CD4-positive, CD25-positive, alpha-beta regulatory T cell (primary cell): ENCODE measurements at places on chromosomes 12 and 14.

DNA sequence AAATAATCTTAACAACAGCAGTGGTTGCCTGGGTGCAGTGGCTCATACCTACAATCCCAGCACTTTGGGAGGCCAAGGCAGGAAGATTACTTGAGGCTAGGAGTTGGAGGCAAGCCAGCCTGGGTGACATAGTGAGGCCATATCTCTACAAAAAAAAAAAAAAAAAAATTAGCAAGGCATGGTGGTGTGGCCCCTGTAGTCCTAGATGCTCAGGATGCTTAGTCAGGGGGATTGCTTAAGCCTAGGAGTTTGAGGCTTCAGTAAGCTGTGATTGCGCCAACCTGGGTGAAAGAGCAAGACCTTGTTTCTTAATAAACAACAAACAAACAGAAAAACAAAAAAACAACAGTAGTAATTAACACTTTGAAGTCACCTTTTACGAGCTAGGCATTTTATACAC is 642 bp upstream of the ACSM4 start:
- no peak for DNase-seq

GRCh38 chr12:65463611-65464010 is 185.1 kb downstream of the MSRB3 start:
- DNase-seq, result no peak

DNA sequence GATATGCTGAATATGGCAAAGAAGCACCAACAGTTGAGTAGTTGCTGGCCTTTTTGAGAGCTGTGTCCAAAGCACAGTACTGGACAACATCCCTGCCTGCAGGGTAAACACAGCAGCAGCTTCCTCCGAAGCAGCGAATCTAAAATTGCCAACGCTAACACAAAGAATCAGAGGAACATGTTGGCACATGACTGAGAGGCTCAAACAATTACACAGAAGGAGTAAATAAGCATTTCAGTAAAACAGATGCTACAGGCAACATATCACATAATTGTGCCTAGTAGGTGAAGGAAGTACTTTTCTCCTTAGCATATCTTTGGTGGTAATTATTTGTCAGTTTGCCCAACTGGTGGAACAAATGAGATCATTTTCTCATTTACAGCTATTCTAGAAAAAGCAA is 52.1 kb downstream of the KICS2 start:
- DNase-seq, result no peak

DNA sequence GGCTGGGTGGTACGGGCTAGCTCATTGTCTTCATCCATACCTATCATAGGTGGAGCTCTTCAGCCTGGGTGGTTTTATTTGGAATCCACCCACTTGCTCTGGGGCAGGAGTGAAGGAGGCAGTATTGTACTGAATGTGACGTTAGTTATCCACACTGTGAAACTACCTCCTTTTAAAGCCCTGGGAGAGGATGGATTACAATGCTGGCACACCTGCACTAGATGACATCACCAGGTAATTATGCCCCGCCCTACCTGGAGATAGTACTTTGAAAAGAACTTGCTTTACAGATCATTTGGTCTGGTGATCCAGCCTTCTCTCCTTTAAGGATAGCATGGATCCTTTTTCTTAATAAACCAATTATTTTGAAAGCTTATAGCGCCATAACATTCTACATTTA is 78.0 kb downstream of the B4GALNT3 start:
- DNase-seq, result no peak
